ENCODE measurements at places on chromosomes 3 and 15.

GRCh38 chr3:73257186-73257585 lies 195.7 kb downstream of the EBLN2 start:
- DNase-seq: no peak

- DNase-seq: no peak
Measured at GRCh38 chr15:77457905-77458265, 37.2 kb downstream of the HMG20A start.

GRCh38 chr3:173109143-173109542 lies 31.9 kb downstream of the SPATA16 start:
- no peak for DNase-seq

- no peak for DNase-seq
Measured at GRCh38 chr15:80906159-80906766, 83.4 kb downstream of the MESD start.

GRCh38 chr3:142215106-142215505 lies 10.3 kb downstream of the GK5 start:
- no peak for DNase-seq

GRCh38 chr3:58463181-58463941 lies 28.5 kb upstream of the KCTD6 start:
- DNase-seq: no peak

DNA sequence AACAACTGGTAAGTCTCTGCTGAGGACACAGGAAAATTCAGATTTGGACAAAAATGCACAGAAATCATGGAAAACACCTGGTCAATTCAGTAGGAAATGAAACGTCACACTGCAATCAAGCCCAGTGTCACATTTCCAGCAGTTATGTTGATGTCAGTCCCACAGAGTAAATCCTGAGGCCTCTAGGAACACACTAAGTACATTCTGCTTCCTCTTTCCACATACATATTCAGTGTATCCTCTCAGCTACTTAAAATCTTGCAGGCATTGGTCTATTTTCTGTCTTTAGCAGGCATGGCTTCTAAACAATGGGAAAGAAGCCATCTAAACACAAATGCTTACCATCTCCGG lies 207.8 kb downstream of the PLCL2 start:
- no peak for DNase-seq

DNA sequence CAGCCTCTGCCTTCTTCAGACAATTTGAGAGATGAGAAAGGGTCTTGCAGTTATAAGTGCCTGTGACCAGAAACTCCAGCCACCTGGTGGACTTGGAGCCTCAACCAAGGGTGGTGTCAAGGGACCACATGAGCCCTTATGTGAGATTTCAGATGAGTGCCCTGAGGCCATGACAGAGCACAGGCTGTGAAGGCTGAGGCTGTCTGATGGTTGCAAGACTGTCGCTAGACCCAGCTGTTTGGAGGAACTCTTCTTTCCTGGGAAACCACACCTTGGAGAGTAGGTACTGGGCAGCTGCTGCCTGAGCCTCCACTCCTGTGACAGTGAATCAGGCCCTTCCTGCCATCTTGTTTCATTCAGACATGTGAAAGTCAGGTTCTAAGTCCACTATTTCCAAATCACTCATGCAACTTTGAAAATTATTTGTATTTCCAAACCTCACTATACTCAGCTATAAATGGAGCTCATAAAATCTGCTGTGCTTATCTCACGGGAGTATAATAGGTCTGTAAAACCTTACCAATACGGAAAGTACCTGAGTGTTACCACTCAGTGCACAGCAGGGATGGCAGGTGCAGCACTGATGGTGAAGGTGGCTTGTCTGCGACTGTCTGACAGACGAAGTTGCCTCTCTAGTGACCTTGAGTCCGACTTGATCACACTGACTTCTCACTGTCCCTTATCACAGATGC lies 99.4 kb downstream of the RPL39L start:
- no peak for DNase-seq

GRCh38 chr3:15316998-15317435 lies 15.4 kb downstream of the SH3BP5 start:
- no peak for DNase-seq

DNA sequence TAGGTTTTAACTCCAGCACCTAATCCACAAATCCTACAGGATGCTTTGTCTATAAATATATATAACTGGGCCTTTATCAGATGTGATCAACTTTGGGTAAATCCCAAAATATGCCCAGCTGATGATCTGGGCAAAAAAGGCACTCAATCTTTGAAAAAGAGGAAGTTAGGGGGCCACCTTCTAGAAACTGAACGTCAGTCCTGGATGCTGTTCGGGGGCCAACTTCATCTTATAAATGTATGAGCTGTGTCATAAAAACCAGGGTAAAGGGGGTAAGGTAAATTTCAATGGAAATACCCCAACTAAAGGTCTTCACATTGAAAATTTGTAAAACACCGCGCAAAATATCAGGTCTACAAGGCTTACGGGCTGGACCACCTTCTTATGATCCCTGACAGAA lies 264.4 kb upstream of the UBE2E2 start:
- DNase-seq: no peak

DNA sequence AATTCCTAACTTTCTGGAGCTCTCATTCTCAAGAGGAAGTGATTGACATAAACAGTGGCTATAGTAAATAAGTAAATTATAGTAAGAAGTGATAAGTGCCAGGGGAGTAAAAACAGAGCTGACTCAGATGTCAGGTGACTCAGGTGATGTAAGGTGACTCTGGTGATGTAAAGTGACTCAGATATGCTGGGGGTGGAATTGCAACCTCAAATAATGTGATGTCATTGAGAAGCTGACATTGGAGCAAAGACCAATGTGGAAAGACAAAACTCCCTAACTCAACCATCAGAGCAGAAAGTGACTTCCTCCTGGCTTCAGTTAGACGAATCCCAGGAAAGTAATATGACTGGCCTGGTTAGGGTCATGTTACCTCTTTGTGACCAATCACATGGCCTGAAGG lies 144.2 kb upstream of the SNTN start:
- DNase-seq: no peak

DNA sequence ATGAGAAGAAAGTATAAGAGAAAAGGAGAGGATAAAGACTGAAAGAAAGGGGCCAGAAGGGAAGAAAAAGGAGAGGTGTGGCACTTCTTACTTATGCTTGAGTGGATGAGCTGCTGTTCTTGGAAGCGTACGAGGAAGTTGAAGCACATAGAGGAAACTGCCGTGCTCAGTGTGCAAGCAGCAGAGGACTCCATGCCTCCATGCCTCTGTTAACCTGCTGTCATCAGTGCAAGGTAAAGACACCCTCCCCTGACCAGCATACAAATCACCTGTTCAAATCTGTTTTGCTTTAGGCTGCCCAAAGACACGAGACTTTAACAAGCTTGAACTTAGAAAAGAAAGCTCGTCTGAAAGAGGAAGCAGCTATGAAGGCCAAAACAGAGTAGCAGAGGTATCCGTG lies 6.4 kb downstream of the WDR5B start:
- DNase-seq: no peak

DNA sequence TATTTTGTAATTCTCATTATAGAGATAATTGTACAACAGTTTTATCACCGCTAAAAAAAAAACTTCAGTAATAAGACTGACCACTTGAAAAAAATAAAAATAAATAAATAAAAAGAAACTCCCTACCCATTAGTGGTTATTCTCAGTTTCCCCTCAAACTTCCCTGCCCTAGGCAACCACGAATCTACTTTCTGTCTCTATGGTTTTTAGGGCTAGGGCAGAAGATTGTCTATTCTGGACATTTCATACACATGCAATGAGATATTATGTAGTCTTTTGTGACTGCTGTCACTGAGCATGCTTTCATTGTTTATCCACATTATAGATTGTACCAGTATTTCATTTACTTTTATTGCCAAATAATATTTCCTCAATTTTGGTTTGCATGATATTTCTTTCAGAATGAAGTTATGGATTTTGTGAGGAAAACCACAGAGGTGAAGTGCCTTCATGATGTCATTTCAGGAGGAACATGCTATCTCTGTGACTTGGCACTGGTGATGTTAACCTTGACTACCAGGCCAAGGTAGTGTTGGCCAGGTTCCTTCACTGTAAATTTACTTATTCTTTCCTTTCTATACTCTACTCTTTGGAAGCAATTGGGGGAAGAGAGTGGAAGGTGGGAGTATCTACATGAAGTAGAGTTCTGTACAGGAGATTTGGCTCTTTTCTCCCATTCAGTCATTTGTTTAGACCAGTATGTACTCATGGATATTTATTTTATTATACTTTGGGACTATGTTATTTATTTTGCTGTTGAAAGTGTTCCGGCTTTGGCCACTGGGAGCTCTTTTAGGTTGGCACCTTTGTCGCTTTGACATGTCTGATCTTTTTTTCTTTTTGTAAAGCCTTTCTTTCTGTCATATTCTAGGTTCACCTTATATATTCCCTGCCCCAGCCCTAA lies 86.3 kb downstream of the GMPS start:
- no peak for DNase-seq

GRCh38 chr3:41662288-41662687 lies 299.6 kb downstream of the ULK4 start:
- no peak for DNase-seq

DNA sequence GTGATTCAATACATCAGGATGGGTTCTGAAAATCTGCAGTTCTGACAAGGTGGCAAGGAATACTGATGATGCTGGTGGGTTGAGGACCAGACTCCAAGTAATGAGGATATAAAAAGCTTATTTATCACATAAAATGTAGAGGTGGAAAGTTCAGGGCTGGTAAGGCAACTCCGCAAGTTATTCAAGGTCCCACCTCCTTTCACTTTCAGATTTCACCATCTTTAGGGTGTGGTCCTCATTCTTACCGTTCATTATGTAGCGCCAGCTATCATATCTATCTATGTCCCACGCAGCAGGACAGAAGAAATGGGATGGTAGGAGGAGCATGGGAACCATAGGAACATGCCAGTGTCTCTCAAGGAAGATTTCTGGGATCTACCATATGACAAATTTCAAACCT lies 80.3 kb downstream of the IL1RAP start:
- DNase-seq: no peak

- no peak for DNase-seq
Measured at GRCh38 chr3:126212620-126213378, 32.4 kb upstream of the ALDH1L1 start.

DNA sequence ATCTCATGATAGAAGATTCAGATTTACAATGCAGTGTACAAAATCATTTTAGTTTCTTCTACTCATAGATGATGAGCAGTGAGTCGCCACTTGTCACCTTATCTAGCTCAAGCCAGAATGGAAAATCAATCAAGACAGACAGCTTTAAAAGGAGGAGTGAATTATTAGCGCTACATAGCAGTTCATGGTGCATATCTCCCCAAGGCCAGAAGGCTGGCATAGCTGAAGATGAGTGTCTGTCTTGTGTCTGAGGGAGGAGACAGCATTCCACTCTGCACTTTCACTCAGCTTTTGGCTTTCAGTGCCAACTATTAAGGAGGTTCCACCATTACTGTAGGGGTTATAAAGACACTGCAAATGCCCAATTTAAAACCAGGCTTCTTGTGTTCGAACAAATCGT lies 804.1 kb upstream of the LMCD1 start:
- DNase-seq: no peak

All from SIG-M5 (cell line).